Activated T-cell treated with anti-CD3 and anti-CD28 coated beads for 4 hours (primary cell): ENCODE measurements at places on chromosomes 12 and 14.

DNA sequence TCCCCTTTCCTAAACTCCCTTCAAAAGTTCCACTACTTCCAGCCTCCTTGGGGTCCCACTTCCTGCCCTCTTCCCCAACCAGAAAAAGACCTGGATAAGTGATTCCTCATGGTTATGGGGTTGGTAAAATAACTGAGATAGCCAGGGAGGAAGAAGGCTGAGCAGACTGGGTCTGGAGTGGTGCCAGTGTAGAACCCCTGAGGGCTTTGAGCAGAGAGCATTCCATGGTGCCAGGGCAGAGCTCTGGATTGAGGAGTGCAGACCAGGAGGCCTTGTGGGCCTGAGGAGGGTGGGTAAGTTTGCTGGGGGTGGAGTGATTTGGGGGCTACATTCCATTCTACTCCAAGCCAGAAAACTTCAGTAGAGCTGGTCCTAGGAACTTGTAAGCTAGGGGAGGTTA is 9.5 kb upstream of the CISTR start:
- DNase-seq: no peak

DNA sequence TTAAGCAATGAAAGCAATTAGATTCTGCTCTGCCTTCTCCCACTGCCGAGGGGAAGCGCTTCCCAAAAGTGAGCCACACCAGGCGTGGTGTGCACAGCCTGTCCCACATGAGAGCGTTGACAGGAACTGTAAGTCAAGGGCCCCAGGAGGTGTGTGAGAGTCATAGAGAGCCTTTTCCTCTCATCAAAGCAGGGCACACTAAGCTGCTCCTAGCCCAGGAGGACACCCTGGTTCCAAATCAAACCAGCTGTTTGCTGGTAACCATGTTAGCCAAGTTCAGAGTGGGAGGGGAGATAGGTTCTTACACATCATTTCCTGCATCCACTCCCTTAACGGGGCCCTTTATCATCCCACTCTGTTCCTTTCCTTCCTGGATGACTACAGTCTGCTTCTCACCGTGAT is 98.3 kb downstream of the SPTSSA start:
- no peak for DNase-seq

DNA sequence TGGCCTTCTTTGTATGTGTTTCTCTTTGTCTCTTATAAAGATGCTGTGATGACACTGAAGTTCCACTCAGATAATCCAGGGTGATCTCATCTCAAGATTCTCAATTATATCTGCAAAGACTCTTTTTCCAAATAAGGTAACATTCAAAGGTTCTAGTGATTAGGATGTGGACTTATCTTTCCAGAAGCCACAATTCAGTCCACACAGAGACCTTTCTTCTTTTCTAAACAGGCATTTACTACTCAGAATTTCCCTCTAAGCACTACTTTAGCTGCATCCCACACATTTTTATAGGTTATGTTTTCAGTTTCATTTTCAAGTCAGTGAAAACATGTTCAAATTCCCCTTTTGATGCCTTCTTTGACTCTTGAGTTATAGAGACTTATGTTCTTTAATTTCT is 9.0 kb upstream of the NKX2-1 start:
- DNase-seq: no peak

- DNase-seq: no peak
Observed at GRCh38 chr12:92629349-92630065, 73.3 kb upstream of the PLEKHG7 start.

- no peak for DNase-seq
Observed at GRCh38 chr12:106106061-106106566, 32.6 kb downstream of the NUAK1 start.

- no peak for DNase-seq
Observed at GRCh38 chr12:42135259-42135814, 9.3 kb downstream of the GXYLT1 start.

- DNase-seq: no peak
Observed at GRCh38 chr12:12952036-12952435, at the start of gene GPRC5D. Gene GPRC5D, minus strand, starts transcription at chr12:12952170. Its CDS starts 1,786 bp downstream, at chr12:12950384.

DNA sequence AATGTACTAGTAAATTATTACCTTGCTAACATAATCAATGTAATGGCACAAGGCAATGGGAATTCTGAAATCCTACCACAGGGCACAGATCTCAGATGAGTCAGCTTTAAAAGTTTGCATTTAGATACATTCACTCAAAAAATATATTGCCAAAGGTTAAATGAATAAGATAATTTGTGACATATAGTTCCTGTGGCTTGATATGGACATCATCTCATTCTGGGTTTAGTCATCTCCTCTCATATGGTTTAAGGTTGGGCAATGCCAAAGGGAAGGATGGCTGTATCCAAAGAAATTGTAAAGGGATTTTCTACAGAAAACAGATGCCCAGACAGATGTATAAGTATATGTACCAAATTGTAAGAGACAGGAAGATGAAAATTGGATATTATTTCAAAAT is 1065.0 kb downstream of the LRFN5 start:
- DNase-seq: no peak

DNA sequence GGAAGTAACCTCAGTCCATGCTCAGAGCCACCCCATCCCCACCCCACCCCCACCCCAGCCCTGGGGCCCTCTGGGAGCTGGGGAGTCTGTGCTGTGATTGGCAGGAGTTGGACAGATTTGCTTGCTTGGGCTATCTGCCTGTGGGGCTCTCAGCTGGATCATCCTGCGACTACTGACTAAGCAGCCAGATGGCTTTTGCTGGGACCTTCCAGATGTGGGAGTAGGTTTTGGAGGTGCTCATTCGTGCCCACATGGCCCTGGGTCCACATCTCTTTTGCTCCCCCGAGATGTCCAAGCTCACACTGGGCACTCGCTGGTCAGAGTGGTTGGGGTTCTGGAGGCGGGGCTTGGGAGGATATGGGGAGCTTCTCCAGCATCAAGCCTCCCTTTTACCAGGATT is 138.9 kb downstream of the TSPAN9 start:
- no peak for DNase-seq

GRCh38 chr12:8886502-8887284 is 27.6 kb upstream of the PHC1 start:
- DNase-seq: no peak

DNA sequence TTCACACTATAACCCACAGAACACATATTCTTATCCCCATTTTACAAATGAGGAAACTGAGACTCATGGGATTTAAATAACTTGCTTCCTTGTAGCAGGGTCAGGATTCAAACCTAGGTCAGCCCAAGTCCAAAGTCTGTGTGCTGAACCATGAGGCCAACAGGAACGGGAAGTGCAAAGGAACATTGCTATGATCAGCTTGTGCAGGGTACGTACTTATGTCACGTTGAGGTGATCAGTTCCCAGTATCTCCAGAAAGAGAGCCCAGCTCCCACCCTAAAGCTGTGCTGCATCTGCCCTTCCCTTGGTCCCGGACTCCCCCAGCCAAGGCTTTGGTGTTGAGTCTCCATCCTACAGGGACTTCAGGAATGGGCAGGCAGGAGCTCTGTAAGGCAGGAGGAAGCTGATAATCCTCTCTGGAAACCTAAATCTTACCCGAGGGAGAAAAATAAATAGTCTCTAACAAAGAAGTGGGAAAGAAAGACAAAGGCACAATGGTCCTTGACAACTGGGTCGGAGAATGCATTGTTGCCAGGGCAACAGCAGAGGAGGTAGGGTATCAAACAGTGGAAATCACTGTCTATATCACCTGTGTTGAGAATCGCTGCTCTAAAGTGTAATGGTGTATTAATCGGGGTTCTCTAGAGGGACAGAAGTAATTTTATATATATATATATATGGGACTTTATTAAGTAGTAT is 82.5 kb upstream of the FICD start:
- no peak for DNase-seq

GRCh38 chr12:77847680-77848431 is 17.2 kb downstream of the NAV3 start:
- no peak for DNase-seq

DNA sequence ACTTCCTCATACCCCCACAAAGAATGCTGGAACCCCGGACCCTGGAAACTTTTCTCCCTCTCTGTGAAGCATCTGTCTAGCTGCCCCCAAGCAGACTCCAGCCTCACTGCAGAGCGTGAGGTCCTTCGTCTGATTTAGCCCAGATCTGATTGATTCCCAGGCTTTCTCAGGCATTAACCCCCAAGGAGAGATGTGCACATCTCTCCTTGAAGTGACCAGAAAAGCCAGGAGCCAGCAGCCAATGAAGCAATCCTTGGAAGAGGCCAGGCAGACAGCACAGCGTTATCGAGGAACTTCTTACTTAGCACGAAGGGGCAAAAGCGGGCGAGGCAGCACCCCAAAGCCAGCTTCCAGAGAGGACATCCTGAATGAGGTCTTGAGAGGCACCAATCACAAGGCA is 100.7 kb downstream of the ZFP36L1 start:
- no peak for DNase-seq

GRCh38 chr14:23377573-23378563 is 1.0 kb downstream of the CMTM5 start:
- no peak for DNase-seq

DNA sequence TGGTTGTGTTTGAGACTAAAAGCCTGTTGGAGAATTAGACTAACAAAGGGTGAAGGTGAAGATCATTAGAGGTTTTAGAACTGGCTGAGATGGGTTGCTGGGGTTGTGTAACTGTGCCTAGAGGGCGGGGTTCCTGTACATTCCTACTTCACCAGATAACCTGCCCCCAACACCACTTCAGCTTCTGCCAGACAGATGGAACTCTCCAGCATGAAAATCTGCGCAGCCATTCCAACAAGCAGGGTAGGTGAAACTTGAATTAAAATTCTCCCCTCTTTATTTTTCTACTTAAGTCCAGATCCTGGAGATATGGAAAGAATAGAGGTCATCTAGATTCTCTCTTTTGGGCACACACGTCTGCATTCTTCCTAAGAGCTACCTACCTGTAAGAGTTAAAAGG is 6.0 kb downstream of the FOXG1 start:
- DNase-seq: no peak

DNA sequence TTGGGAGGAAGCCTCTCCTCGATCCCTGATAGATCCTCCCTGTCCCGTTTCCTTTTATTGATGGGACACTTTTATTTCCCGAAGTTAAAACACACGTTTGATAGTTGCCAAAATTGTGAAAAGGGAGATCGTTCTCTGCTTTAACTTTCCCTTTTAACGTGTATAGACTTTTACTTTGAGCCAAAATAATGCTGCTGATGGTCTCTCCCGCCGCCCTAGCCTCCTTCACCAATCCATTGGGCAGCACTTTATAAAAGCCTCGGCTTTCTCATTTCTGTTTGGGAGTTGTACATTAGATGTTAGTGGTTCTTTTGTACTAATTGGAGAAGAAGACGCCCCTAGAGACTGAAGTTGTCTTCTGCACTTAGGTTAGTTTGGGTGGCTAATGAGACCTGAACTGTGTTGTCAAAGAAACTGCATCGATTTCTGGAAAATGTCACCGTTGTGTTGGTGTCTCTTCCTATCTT is 1.4 kb downstream of the TMTC2 start:
- no peak for DNase-seq

GRCh38 chr14:92866181-92866752 is 56.7 kb upstream of the CHGA start:
- no peak for DNase-seq

DNA sequence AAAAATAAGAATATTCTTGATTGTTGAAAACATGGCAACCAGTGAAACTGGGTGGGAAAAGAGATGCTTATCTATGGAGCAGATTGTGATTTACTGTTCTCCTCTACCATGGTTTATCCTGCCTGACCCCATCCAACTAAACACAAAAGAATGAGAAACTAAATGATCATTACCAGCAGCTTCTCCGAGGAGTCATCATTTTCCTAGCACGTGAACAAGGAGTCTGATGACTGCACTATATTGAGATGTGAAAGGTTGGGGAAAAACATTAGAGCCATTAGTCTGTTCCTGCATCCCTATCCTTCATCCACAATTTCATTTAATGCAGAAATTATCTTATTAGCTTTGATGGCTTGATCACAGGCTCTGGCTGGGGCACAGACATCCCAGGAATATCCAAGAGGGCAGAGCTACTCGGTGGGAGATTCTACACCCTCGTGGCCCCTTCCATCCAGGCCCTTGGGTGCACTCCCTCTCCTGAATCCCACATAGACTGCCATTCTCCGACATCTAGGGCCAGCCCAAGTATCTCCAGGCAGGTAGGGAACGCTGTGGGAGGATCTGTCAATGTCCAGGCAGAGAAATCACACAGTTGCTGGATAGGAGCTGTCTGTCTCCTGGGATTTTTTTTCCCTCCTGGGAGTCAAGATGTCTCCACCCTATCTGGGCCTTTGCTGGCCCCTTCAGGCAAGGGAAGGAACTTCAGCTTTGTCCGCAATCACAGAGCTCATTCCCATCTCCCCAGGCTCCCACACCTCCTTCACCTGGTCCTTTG is 43.3 kb upstream of the DHRS4 start:
- DNase-seq: no peak

GRCh38 chr12:1395421-1395955 is 198.9 kb downstream of the FBXL14 start:
- no peak for DNase-seq

DNA sequence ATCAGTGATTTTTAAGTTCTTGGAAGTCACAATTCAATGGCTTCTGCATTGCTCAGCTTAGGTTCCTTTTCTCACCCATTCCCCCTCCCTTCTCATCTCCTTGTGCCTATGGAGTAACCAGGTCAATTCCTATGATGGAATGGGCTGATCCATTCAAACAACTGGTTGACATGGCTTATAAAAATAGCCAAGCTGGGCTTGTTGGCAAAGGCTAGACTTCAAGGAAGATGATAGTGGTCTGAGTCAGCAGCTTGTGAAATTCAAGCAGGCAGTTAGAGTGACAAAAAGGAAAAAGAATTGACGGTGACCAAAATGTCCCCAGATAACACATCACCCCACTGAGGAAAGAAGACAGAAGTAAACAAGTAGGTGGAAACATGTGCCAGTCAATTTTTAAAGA is 119.9 kb upstream of the PCED1B start:
- no peak for DNase-seq

DNA sequence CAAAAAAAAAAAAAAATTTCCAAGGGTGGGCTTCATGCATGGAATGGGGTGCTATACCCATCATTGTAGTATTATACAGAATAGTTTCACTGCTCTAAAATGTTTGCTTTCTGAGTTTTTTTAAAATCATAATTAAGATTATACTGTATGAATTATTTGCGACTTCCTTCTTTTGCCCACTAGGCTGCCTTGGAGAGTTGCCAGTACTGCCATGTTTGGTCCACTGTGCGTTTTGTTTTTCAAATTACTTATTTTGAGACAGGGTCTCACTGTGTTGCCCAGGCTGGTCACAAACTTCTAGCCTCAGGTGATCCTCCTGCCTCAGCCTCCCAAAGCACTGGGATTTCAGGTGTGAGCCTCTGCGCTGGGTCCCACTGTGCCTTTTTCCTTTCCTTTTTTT is 19.9 kb downstream of the PLBD2 start:
- no peak for DNase-seq

DNA sequence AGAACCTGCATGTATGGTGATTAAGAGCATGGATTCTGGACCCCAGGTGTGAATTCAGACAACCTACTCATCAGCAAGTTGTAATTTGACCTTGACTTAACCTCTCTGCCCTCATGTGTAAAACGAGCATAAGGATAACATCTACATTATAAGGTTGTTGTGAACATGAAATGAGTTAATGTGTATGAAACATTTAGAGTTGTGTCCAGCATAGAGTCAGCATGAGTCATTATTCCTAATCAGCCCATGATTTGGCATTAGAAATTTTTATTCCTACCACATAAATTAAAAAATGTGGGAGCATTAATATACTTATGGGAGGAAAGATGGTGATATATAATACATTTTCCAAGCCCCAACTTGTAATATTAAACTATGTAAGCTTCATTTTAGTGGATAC is 95.9 kb upstream of the DDHD1 start:
- DNase-seq: no peak
